ENCODE measurements at places on chromosomes 7 and 10.
A peak's percentile ranks its signal among the peaks of the same experiment; 100 is the strongest.

GRCh38 chr7:129803546-129804081, 149.1 kb downstream of the UBE2H start:
- DNase-seq, result no peak

- no peak for DNase-seq
These were observed 7.0 kb downstream of the TAX1BP1 start for GRCh38 chr7:27746978-27747377.

- DNase-seq, result no peak
These were observed 9.2 kb downstream of the IMPDH1 start for GRCh38 chr7:128400566-128400965.

DNA sequence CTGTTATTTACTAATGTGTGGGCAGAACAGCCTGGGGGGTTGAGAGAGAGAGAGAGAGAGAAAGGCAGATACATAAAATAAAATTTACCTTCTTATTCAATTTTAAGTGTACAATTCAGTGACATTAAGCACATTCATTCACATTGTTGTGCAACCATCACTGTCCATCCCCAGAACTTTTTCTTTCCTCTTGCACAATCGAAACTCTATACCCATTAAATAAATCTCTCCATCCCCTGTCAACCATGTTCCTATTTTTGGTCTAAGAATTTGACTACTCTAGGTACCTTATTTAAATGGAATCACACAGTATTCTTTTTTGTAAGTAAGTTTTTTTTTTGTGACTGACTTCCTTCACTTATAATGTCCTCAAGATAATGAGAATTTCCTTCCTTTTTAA, 181.6 kb downstream of the SND1 start:
- DNase-seq, result no peak

- no peak for DNase-seq
These were observed 5.4 kb downstream of the TMEM270 start for GRCh38 chr7:73866446-73866767.

- no peak for DNase-seq
These were observed 98.6 kb downstream of the GRM8 start for GRCh38 chr7:127154101-127154500.

GRCh38 chr7:37833107-37833817, 15.1 kb upstream of the NME8 start:
- peak; percentile 11 for DNase-seq
